Sigmoid colon (tissue), 7 donors: ENCODE measurements at places on chromosomes 13 and 19. TPM values are rescaled to one million over a fixed set of nuclear protein-coding genes. Genes with fewer than 3 reads are reported as not detected.

- H3K4me1 ChIP-seq, result no peaks in the 10 kb centered on the region
- DNase-seq, result no peak
- no peaks in the 10 kb centered on the region for H3K27me3 ChIP-seq
- no peaks in the 10 kb centered on the region for H3K36me3 ChIP-seq
- H3K4me3 ChIP-seq, result no peak overlapping the region
- no peak overlapping the region for H3K27ac ChIP-seq
These were observed 305.0 kb downstream of the EFNB2 start for GRCh38 chr13:106230450-106230849.

- H3K4me3 ChIP-seq, result no peak overlapping the region
- no peaks in the 10 kb centered on the region for H3K36me3 ChIP-seq
- no peak overlapping the region for H3K27ac ChIP-seq
- H3K4me1 ChIP-seq, result no peaks in the 10 kb centered on the region
- peaks cover 68% of the 10 kb centered on the region for H3K27me3 ChIP-seq
- no peak for DNase-seq
These were observed 971 bp downstream of the ATCAY start for GRCh38 chr19:3881272-3882040.

TEAD2 gene
- total RNA-seq, result 61.4 TPM

DNA sequence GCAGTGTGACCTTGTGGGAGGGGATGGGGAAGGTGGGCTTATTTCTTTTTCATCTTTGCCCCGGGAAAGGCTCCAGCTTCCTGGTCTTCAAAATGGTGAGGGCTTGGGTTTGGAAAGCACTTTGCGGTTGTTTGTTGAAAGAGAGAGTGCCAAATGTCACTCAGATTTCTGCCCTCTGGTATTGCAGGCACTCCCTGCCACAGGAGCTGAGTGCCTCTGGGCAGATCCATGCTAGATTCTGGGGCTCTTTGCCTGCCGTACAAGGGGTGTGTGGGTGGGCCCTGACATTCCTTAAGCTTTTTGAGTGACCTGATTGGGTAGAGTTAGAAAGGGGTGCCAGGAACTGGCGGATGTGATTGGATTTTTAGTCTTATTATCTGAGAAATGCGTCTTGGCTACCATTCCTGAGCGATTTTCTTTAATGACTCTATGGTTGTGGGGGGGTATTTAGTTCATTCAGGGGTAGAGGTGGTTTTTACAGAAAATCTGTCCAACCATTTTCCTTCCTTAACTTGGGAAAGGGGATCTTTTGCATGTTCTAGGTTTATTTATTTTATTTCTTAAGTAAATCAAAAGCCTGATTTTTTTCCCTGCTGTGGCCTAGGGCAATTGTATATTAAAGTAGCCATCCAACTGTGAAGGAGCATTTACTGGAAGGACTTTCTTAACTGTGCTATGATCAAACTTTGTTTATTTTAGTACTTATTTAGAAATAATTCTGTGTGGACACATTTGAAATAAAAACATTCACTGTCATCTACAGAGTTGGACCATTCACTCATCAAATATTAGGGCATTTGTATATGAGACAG, 3.2 kb downstream of the ARHGAP35 start:
- peak overlapping the region; percentile 95 for H3K27ac ChIP-seq
- peak; percentile 60 for DNase-seq
- no peaks in the 10 kb centered on the region for H3K27me3 ChIP-seq
- H3K4me1 ChIP-seq, result no peaks in the 10 kb centered on the region

SLC17A7 gene
- total RNA-seq, result 1.4 TPM
